ENCODE measurements at places on chromosomes 11 and 22. TPM values are rescaled to one million over a fixed set of nuclear protein-coding genes. Genes with fewer than 3 reads are reported as not detected.

Gene FAM111B
- total RNA-seq: 35.5 TPM

Gene CECR2
- total RNA-seq: 0.09 TPM

Gene SAA2
- total RNA-seq: 22.0 TPM

Gene CLDN5
- total RNA-seq: not detected

Gene VSIG2
- not detected for total RNA-seq

Gene TSGA10IP
- total RNA-seq: not detected

Gene SLC25A1
- total RNA-seq: 118 TPM

Data from Calu3 (cell line).